Ascending aorta (tissue), 2 donors: ENCODE measurements at places on chromosomes 4 and X.

GRCh38 chr4:38069271-38069760 lies 109.1 kb downstream of the PTTG2 start:
- no peak for DNase-seq

GRCh38 chrX:73214426-73215094 lies at the start of gene NAP1L2:
Gene NAP1L2 (minus strand): TSS chrX:73214851. CDS start chrX:73214492, 359 bp downstream.
- DNase-seq = no peak

GRCh38 chrX:21683941-21684340 lies 25.8 kb upstream of the KLHL34 start:
- no peak for DNase-seq

GRCh38 chr4:9968472-9968871 lies 52.8 kb downstream of the SLC2A9 start:
- DNase-seq = no peak

DNA sequence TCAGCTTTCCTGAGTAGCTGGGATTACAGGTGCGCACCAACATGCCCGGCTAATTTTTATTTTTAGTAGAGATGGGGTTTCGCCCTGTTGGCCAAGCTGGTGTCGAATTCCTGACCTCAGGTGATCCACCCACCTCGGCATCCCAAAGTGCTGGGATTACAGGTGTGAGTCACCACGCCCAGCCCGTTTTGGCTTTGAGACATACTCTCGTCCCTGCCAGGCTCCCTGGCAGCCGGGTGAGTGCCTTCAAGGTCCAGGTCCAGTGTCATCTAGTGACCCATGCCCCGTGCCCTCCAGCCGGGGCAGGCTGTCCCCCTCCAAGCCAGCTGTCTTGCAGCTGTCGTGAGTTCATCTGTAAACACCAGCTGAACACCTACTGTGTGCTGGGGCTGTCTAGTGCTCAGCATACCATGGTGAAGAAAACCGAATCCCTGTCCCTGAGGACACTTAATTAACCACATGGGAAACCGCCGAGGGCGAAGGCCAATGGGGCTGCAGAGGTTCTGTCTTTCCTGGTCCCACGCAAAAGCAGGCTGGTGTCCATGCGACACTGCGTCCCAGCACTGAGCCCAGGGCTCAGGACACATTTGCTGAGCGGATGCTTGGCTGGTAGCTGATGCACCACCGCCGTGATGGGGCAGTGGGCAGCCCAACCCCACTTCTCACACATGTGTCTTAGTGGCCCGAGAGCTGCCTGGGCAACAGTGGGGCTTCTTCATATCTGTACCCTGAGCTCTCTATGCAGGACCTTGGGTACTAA lies 21.9 kb downstream of the NSG1 start:
- DNase-seq = no peak

GRCh38 chrX:115013705-115014104 lies 3.7 kb downstream of the IL13RA2 start:
- no peak for DNase-seq

- no peak for DNase-seq
These were observed 85.7 kb downstream of the POU3F4 start for GRCh38 chrX:83593634-83594294.

- no peak for DNase-seq
These were observed 40.6 kb downstream of the GUCY2F start for GRCh38 chrX:109441266-109441665.

DNA sequence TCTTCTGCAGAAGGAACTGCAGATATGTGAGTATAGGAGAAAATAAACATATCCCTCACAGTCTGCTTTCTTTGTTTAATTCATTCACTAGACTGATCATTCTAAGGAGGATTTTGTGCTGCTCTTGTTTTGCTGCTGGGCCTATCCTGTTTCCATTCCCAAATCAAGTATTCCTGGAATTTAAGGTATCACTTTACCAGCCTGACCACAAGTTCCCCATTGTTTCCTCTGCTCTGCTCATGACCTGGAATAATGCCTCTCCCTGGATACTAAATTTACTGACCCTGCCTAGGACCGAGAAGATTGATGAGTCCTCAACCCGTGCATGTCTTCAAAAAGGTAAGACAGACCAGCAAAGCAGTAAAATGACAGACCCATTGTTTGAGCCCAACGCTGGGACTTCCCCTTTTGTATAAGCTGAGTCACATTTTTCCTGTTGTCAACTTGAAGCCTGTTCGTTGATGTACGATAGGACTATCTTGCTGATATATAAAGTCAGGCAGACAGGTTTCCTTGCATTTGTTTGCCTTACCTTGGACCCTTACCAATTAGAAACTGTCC lies 85.5 kb upstream of the TET2 start:
- no peak for DNase-seq

DNA sequence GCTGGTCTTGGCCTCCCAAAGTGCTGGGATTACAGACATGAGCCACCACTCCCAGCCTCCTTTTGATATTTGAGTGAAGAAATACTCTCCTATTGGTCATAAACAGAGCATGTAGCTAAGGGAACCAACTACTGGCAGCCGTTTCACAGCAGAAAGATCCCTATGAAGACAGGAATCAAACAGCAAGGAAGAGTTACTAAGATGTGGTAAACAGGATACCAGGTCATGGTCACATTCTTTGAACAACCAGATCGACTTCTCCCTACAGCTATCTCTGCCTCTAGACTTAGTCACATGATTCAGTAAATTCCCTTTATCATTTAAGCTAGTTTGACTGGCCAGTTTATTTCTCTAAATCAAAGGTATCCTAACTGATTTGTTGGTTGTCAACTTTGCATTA lies 9.0 kb upstream of the HNRNPD start:
- no peak for DNase-seq

- no peak for DNase-seq
These were observed 431.3 kb downstream of the KCNIP4 start for GRCh38 chr4:21517126-21517859.

DNA sequence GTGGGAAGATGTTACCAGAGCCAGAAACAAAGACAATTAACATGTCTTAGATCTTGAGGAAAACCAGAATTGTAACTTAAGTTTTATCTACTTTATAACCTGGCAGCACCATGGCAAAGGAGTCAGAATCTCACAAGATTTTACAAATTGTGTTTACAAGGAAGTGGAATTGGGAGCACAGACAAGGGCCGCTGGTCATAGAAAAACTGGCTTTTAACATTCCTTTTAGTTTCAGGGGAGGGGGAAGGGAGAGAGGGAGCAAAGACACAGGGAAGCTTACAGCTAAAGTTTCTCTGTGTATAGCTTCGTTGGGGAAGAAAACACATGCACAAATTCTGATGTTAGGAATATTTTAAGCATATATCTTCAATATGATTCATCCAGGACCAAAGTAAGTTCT lies 10.3 kb upstream of the UGT2B11 start:
- no peak for DNase-seq

GRCh38 chr4:40306226-40306625 lies 28.9 kb upstream of the CHRNA9 start:
- no peak for DNase-seq

- DNase-seq = no peak
These were observed 63.0 kb upstream of the ENPP6 start for GRCh38 chr4:184280591-184281071.

- DNase-seq = no peak
These were observed 516.2 kb downstream of the KCTD8 start for GRCh38 chr4:43932448-43932847.

DNA sequence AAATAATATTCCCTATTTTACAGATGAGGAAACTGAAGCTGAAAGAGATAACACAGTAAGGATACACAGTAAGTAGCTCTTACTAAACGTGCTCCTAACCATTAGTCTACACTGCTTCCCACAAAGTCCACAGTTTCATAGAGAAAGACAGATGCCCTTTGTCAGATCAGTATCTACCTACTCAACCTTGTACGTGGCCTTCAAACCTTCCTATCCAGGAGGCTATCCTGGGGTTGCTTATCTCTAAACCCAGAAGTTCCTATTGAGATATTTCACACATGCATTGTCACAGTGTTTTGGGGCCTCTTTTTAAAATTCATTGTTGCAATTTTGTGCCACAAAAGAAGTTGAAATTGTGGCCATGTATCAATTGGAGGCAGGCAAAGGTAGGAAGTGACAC lies 208.0 kb downstream of the ENOX2 start:
- DNase-seq = no peak

DNA sequence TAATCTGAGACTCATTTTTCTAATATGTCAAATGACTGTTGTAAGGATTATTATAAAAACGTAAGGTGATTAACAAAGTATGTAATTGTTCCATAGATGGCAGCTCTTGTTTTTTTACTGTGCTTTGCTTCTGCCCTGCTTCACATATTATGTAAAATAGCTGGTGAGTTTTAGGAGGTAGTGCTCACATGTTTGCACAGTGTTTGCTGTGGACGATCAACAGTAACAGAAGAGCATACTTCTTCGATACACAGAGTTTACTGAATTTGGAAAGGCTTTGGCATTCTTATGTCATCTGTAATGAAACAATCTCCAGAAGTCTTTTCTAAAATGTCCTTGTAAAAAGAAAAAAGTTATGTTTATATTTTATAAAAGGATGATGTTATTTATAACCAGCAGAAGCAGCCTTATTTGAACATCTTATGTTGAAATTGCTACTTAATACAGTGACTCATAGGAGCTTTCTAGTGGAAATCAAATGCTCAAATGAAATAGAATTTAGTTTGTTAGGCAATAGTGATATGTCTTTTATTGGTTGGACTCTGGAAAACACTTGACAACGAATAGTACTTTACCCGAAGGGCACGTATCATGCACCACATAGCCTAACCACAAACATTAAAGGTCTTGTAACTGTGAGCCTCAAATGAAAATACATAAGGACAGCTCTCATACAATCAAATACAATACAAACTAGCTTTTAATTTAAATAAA lies 1.9 kb upstream of the MTTP start:
- no peak for DNase-seq

DNA sequence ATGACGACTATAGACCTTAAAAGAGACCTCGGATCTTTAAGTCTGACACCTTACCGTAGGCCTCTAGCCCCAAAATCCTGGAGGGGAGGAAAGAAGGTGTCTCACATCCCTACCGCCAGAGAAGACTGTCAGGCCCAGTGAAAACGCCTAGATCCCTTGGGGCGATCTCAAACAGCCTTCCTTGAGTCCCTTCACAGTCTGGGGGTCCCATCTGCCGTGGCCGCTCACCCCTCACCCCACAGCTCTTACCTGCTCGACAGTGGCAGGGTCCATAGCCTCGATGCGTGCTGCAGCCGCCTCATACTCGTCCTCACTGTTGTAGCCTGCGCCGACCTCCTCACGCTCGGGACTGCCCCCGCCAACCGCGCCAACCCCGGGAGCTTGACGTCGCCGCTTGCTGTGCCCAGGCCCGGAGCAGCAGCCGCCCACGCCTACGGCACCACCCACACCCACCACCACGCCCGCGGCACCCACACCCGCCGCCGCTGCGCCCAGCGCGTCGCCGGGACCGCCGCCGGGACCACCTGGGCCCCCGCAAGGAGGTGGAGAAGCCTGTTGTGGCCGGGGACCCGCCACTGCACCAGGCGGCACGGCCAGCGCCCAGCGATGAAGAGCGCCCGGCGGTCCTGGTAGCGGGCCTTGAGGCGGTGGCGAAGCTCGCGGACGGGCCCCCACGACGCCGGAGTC lies 536 bp downstream of the OTUD5 start:
- no peak for DNase-seq

DNA sequence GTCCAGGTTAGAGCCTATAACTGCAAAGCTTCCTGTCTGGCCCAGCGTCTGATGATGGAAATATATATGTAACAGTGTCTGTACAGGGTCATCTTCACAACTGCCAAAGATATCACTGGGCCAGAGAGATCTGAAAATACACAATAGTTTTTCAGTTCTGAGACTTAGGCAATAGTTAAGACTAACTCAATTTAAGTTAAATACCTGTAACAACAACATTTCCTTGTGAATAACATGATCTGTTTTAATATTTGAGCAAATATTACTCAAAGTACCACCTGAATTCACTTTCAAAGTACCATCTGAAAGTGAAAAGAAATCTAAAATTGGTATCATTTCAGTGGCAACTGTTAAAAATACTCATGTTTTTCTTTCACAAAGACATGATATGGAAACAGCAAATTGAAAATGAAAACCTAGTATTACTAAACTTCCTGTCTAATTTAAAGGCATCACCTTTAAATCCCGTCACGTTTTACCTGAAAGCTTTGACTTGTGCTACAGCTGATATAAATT lies 9.6 kb downstream of the ZAR1 start:
- no peak for DNase-seq

DNA sequence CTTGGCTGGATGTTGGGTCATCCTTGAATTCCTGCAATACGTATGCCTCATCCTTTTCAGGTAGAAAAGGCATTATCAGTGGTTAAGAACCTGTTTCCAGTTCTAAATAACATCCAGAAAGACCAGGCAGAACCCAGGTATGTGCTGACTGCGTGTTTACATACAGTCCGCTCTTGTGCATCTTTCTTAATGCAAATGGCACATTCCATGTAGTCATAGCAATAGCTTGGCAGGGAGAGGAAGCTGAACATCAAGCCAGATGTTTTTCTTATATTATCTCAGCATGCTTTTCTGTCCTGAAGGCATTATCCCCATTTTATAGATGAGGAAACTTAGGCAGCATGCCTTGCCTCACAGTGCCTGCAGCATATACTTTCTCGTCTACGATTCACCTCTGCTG lies 2.1 kb downstream of the DCLK2 start:
- no peak for DNase-seq

- DNase-seq = no peak
These were observed 9.3 kb downstream of the SUV39H1 start for GRCh38 chrX:48705871-48706270.

GRCh38 chr4:186032259-186032658 lies 36.7 kb upstream of the TLR3 start:
- DNase-seq = no peak

DNA sequence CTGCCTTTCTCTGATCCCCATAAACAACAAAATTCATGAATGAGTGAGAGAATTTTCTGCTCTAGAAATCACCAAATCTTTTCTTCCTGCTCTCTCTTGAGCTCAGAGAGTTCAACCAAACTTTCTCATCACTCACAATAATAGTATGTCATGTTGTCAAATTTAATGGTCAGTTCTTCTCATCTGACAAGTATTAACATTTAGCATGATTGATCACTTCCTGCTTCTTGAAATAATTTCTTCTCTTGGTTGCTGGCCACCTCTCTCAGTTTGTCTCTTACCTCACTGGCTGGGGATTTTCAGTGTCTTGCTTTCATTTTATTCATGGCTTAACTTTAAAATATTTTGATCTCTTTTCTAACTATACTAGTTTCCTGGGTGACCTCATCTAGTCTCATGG lies 25.5 kb upstream of the FGF5 start:
- DNase-seq = no peak

- DNase-seq = no peak
These were observed 42.4 kb upstream of the RPA4 start for GRCh38 chrX:96841325-96841724.
